ENCODE measurements at places on chromosomes 12 and 14.

DNA sequence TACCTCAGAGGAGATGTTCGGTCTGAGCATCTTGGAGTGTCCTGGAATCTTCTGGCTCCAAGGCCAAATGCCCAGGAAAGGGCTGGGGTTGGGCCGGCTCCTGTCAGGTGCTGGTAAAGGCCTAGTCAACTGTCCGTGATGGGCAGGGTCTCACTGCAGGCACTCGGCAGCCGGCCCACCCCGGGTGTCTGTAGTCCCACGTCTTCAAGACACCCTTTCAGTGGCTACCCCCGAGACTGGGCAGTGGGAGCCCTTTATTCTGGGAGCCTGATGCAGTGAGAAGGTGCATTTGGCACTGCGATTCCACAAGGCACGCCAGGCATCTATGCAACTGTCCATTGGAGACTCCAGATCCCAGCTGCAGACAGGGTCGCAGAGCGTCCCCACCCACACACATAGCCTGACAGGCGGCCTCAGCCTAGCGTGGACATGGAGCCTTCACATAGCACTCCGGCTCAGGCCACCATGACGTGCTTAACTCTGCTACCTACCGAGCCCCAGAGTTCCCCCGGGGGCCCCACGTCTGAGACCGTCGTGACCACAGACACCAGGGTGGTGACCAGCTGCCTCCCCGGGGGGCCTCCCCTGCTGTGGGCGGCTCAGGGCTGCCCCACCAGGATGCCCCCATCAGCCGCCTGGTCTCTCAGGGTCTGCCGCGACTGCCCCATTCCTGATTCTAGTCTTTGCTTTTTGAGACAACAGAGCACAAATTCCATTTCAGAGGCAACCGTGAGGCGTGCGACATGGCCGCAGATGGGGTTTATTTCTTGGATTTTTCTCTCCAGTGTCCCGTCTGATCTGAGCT, 331.8 kb upstream of the SFSWAP start:
- no peak for ATAC-seq

GRCh38 chr12:96828169-96828789, 78.8 kb upstream of the NEDD1 start:
- peak; percentile 78 for ATAC-seq

DNA sequence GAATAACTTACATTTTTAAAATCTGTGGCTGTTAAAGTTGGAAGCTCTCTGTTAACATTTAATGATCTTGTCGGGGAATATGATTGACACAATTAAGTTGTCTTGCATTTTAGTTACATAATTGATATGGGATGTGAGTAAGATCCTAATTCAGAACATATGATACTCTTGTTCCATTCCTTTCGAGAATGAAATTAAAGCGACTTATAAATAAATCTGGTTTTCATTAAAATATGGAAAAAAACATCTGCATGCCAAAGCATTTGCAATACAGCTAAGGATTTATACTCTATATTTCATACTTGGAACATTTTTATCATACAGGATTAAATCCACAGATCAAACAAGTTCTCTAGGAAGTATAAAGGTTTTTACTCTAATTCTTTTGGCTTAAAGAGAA, 52.0 kb downstream of the SLC38A6 start:
- ATAC-seq = no peak

DNA sequence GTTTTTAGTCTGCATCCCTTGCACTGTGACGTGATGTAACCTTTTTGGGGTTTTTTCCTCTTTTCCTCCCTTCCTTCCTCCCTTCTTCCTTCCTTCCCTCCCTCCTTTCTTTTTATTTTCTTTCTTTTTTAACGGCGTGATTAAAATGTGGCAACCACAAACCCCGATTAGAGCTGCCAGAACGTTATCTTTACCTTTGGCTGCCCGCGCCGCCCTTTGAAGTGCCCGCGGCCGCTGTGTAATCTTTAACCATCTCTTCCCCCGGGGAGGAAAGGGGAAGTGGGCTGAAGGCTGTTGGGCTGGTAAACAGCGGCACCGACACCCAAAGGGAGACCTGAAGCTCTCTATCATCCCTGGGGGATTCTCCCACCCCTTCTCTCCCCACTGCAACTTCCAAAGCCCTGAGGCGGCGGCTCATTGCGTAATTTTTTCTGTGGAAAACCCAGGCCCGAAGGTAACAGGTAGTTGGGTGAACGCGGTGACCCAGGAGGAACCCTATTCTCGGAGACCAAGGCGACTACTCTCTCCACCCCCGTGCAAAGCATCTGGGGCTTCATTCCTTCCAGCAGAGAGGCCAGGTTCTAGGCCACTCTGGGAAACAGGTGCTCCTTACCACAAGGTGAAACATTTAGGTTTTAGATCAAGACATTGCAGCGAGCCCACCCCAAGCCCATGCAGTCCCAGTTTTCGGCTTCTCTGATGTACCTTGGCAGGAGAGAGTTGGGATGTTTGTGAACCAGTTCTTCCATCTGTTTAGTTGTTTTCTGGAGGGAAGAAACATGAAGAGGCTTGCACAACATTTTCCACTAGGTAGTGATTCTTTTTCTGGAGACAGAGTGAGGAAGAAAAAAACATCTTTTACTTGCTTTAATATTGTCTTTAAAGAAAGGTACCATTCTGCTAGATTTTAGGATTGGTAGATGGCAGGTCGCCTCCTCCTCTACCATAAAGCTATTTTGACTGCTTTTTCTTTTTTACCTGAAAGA, 1.5 kb downstream of the LGR5 start:
- ATAC-seq = no peak

GRCh38 chr12:13744561-13744960, 236.8 kb downstream of the GRIN2B start:
- ATAC-seq = no peak

DNA sequence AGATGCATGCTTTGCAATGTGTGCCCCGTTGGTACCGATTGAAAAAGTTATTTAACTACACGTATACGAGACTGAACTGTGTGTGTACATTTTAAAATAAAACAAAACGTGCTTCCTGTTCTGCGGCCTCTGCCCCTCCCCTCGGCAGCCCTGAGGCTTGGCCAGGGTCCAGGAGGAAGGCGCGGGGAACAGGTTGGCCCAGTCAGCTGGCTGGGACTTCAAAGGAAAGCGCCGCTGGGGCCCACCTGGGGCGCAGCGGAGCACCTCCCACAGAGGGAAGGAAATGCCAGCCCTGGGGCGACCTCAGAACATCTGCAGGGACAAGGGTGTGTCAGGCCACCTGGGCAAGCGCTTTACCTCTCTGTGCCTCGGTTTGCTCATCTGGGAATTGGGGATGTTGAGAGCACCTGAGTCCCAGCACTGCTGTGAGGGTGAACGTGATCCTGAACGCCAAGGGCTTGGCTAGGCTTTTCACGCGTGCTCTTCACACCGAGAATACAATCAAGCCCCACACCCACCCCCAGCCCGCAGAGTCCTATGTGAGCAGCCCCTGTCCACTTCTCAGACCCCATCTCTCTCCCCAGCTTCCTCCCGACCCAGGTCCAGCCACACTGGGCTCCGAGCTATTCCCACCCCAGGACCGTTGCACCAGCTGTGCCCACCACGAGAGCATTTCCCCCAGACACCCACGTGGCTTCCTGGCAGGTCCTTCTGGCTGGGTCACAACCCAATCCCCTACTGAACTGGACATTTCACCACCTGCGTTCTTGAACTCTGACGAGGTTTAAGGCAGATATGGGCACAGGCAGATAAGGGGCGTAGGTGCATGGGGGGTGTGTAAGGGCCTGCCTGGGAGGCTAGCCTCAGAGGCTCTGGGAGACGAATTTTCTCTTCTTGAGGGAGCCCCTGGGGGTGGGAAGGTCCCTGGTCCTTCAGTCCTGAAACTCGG, 41.9 kb upstream of the NCOR2 start:
- ATAC-seq = peak; percentile 86

DNA sequence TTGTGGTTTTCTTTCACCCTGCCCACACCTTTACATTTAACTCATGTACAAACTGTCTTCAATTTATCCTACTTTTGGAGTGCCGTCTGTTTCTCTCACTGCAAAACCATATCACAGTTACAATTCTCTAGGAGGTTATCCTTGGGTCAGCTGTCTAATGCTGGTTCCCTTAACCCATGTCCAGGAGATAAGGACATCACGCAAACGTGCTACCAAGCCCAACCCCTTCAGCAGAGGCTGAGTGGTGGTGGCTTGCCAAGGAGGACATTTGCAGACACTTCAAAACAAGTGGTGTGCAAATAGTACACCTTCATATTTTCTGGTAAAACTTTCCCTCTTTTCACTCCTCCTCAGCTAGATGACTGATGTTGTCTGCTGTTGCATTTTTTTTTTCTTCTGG, 167.9 kb downstream of the PAX9 start:
- ATAC-seq = no peak

DNA sequence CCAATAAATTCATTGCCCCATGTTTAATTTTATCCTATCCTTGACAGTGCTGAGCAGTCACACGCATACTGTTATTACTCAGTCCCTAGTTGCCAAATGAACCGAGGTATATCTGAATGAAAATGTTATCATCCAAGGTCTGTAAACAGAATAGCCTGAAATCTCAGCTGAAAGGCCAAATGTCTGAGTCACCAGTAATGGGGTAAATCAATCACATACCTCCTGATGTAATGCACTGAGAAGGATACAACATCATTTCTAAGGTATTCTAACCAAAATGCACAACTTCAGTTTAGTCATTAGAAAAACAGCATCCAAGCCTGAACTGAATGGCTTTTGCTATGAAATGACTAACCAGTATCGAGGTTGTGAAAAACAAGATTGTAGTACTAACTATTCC, 228.6 kb downstream of the DPF3 start:
- peak; percentile 85 for ATAC-seq

GRCh38 chr12:132206046-132206434, 61.8 kb downstream of the NOC4L start:
- no peak for ATAC-seq
